Peyer's patch (tissue), 4 donors: ENCODE measurements at places on chromosomes 5 and 9.

GRCh38 chr5:39207345-39208045, 11.9 kb downstream of the FYB1 start:
- no peak for DNase-seq

GRCh38 chr9:675697-676370, 165.7 kb upstream of the DMRT1 start:
- no peak for DNase-seq

- no peak for DNase-seq
Measured at GRCh38 chr5:133149345-133149744, 97.5 kb downstream of the HSPA4 start.

DNA sequence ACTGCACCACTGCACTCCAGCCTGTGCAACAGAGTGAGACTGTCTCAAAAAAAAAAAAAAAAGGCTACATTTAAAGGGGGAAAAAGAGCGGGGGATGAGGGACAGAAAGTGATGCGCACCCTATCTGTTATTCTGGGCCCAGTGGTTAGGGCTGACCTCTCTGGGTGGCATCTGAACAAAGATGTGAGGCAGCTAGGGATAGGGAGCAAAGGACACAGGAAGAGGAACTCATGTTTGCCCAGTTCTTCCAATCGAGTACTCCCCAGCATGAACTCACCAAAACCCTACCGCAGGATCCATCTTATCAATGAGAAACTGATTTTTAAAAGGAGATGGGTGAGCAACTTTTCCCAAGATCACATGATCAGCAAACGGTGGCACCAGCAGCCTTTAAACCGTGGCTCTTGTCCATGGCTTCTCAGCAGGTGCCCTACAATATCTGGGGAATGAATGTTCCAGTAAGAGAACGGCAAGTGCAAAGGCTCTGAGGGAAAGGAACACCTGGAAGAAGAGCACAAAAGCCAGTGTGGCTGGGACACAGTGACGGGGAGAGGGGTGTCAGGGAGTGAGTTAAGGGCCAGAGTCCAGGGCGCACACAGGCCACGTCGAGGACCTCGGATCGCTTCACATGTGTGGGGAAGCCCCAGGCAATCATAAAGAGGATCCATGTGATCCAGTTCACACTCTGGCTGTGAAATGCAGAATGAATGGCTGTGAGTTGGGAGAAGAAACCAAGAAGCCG, 22.0 kb downstream of the RAPGEF1 start:
- DNase-seq, result no peak

GRCh38 chr5:122849771-122850170, 4.4 kb downstream of the SNX24 start:
- no peak for DNase-seq

DNA sequence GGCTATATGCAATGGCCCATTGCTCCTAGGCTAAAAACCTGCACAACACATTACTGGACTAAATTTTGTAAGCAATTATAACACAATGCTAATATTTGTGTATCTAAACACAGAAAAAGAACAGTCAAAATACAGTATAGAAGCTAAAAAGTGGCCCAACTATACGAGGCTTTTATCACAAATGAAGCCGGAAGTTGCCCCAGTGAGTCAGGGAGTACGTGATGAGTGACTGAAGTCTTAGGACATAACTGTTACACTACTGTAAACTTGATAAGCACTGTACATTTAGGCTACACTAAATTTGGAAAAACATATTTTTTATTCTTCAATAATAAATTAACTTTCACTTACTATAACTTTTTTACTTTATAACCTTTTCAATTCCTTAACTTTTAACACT, 105.2 kb upstream of the PRR16 start:
- DNase-seq, result no peak
